NCI-H2171 (cell line): ENCODE measurements at places on chromosomes 3 and 15.
A peak's percentile ranks its signal among the peaks of the same experiment; 100 is the strongest.

DNA sequence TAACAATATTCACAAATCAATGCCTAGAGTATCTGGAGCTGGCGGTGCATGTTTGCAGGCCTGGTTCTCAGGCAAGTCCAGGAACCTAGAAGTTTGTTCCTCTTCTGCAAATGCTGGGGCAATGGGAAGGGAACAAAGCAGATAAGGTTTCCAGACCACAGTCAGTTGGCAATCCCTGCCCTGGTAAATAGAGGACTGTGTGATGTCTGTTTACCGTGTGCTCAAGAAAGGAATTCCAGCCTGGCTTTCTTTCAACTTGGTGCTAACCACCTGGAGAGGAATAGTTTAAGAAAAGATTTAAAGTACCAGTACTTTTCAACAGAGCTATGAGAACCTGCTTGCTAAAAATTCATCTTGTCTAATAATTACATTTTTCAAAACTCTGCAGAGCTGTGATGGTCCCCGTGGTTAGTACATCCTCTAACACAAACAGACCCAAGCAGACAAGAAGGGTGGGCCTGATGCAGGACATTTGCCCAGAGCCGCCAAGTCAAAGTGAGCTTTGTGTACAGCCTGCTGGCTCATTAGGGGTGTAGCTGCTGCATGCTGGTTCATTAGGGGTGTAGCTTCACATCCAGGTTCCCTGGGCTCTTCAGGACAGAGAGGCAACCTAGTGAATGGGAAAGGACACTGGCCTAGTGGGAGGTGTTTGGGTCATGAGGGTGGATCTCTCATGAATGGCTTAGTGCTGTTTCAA, 220.5 kb downstream of the SQOR start:
- no peak for DNase-seq

DNA sequence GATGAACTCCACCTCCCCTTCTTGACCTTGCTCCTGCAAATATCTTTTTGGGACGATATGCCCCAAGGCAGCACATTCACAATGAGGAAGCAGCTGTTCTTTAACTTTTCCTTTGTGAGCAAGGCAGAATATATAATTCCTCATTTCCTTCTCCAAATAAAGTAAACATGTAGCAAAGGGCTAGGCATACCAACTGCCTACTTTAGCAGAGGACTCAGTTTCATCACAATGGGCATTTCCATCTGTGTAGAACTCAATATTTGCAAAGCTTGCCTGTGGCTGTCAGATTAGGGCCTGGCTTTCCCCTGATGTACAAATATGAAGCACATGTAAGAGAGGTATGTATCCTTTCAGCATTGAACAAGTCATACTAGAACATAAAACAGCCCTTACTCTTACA, 366.9 kb downstream of the RSL24D1 start:
- DNase-seq, result no peak

DNA sequence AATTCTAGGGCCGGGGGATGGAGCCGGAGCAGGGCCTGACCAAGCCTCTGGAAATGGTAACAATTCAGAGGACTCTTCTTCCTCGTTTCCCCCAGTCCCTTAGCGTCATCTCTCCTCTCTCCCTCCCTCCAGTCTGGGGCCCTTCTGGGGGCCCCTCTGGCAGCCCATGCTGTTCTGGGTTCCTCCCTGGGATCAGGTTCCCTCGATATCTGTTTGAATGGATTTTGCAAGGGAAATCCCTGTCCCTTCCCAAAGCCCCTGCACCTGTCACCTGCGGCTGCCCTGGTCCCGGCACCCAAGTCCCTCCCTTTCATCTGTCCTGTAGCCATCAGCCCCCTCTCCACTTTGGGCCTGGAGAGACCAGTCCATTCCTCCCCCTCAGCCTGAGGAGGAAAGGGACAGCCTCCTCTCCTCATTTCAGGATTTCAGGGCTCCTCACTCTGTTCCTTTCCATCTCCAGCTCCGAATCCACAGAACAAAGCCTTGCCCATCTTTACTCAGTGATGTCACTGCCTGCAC, 1.7 kb upstream of the PLCB2 start:
- no peak for DNase-seq

DNA sequence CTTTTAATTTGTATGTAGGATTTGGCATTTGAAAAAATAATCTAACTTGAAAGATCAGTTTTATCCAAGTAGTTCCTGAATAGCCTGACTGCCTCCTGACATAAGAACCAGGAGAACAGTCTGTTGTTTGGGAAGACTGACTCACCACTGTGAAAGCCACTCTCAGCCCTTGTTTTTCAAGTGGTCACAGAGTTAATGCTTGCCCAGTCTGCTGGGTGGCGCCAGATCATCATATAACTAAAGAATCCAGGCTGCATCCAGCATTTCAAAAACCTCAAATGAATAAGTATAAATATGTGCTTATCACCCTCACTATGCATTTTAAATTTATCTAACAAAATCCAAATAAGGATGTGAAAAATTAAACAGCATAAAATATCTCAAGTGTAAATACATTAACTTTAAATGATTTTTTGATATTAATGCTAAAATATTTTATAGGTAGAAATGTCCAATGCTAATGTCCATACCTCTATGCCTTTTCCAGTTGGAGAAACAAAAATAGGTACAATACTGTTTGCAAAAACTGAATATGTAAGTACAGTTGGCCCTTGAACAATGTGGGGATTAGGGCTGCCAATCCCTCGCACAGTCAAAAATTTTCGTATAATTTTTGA, 26.9 kb upstream of the ZBBX start:
- no peak for DNase-seq

DNA sequence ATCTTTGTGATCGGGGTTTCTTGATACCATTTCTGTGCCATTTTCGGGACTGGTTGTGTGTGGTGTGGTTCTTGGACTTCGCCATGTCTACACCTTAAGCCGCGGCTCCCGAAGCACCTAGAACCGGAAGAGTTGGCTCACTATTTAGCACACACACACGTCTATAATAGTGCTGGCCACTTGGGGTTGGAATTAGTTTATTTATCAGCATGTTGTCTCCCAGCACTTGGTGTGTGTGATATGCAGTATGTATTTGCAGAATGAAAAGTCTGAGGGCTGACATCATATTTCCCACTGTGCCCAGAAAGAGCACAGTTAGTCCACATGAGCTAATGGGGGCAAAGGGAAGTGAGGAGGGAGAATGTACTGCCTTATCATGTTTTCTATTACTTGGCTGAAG, 23.6 kb downstream of the MLH1 start:
- no peak for DNase-seq

- DNase-seq, result peak; percentile 49
Observed at GRCh38 chr3:83877910-83878309, 1080.9 kb upstream of the CADM2 start.

- peak; percentile 61 for DNase-seq
Observed at GRCh38 chr15:26866298-26867199, at the start of gene GABRA5. Gene GABRA5 (plus strand): TSS chr15:26867062. CDS start chr15:26869249, 2,187 bp downstream.

- no peak for DNase-seq
Observed at GRCh38 chr3:72848703-72849081, 447 bp upstream of the SHQ1 start.

DNA sequence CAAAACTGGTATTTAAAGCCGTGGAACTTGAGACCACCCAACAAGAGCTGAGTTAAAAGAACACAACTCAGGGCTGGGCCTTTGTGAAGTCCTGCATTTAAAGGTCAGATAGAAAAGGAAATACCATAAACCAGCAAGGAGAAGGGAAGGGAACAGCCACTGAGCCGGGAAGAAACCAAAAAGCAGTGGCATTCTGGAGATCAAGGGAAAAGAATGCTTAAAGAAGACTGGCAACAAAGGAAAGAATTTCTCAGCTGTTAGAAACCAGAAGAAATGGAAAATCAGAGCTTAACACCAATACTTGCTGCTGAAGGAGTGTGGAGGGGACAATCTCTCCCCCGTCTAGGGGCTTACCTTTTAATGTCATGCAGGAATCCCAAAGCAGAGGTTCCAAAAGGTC, 247.4 kb upstream of the CHRNA7 start:
- DNase-seq, result no peak

DNA sequence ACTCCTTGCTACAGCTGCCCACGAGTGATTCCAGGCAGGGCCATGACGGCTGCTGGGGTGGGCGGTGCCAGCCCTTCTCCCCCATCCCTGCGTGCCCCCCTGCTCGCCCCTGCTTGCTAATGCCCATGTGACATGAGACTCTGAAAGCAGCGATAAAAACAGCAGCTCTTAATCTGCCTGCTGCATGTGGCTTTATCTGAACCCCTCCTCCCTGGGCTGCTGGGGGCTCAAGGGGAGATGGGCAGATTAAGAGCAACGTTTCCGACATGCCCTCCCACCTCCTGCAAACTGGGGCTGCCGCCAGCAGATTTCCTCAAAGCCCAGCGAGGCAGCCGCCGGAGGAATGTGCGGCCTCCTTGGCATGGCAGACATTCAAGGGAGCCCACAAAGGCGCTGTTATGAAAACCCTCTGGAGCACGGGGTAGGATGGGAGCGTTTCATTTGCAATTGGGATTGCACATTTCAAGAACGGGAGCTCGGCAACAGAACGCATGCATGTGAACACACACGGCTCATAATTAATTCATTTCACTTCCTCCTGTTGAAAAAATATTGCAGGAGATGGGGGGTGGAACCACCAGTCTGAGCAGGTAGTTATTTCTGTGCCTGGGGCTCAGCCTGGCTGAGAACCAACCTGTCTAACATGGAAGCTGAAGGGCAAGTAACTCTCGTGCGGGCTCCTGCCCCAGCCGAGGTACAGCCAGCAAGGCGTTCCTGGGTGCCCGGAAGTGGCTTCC, 504.2 kb upstream of the PROK2 start:
- no peak for DNase-seq

DNA sequence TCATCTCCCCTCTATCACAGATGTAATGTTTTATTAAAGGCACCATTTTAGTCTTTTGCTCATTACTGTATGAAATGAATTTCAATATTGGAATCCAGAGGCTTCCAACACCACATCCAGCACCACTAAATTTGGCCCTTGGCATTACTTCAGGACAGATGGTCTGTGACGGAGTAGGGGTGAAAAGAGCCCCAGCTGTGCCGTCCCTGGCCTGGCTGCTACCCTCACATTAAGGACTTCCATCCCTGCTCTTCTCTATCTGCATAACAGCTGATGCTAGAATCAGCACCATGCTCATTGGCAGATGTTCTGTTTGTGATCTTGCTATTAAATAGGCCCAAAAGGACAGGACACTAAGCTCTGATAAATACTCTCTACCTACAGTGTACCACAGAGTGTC, 152.9 kb downstream of the IL1RAP start:
- DNase-seq, result no peak

DNA sequence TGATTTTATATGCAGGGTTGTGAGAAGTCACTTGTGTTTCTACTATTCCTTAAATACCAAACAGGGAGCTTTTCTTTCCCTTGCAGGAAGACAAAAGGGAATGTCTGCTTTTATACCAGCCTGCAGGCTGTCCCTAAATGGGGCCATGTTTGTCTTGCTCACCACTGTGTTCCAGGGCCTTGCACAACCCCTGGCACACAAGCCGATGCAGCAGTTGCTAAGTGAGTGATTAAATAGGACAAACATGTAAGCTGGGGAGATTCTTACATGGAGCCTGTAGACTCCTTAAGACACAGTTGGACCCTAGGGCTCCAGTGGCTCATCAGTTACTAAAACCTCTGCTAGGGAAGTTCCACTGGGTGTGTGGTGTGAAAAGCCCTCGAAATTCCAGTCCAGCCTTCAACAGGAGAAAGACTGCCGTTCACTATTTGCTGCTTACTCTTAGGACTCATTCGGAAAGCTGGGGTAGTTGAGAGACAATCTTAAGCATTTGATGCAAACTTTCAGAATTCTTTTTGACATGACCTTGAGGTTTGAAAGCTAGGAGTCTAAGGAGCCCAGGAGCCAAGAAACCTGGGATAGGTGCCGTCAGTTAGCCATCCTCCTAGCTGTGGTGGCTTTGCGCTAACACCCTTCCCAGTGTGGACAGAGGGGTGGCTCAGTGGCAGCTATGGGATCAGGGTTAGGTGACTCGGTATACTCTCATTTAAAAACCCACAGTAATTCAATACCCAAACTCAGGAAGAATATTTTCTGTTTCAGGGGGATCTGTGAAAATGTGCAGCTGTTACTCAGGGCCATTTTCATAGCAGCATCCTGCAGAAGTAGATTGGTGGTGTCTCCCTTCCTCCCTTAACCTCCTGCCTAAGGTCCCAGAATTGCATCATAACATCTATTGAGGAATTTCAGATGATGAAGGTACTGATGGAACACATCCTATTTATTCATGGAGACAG, 39.1 kb downstream of the SYNM start:
- DNase-seq, result no peak

DNA sequence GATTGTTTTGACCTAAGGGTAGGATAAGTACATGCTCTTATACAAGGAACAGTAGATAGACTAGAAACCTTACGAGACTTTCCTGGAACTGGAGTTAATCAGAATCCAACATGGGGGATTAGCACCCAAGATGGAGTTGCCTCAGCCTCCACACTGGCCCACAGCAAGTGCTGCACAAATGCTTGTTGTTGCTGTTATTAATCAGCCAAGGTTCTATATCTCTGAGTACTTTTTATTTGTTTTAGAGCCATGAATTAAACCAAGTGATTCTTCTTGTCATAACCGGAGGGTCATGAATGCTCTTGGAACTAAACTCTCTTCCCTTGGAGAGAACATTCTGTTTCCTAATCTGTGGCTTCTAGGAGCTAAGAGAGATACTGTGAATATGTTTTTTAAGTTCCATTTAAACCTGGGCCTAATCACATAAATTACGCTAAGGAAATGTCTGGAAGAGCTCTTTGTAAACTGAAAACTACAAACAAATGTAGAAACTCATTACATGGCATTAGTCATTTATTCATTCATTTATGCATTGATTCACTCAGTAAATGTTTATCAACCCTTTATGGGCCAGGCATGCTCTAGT, 5.7 kb upstream of the IL16 start:
- DNase-seq, result no peak

DNA sequence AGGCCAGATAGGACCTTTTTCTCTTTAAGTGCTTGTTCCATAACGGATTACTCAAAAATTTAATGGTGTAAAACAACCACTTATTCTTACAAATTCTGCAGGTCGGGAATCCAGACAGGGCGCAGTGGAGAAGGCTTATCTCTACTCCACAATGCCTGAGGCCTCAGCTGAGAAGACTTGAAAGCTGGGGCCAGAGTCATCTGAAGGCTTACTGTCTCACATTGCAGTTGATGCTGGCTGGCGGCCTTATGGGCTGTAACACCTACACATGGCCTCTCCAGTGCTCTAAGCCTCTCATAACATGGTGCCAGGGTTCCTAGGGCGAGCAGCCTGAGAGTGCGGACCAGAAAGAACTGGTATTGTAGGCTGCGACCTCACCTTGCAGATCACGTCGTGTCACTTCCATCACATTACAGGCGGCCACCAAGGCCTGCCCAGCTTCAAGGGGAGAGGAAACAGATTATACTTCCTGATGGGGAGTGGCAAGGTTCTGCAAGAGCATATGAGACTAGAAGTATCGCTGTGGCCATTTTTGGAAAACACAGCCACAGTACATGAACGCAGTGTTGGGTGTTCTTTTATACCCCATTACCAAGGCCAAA, 32.4 kb downstream of the CMTM7 start:
- no peak for DNase-seq
